ENCODE measurements at places on chromosomes 4 and X.

DNA sequence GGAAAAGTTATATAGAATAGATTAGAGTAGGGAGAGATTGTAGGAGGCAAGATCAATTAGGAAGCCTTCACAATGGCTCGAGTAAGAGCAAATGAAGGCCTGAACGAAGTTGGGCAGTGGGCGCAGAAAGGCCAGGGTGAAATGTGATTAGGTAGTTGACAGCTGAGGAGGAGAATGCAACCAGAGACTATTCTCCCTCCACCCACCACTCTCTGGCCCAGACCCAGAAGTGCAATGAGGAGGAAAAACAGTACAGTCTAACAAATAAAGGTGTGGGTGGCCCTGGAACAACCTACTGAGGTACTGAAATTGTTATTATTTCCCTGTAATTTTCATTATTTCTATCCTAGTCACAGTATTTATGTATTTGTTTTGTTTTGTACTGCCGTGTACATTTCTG, 176.7 kb downstream of the SLC39A8 start:
- no peak for DNase-seq

- no peak for DNase-seq
Observed at GRCh38 chr4:10581022-10581421, 103.5 kb downstream of the CLNK start.

DNA sequence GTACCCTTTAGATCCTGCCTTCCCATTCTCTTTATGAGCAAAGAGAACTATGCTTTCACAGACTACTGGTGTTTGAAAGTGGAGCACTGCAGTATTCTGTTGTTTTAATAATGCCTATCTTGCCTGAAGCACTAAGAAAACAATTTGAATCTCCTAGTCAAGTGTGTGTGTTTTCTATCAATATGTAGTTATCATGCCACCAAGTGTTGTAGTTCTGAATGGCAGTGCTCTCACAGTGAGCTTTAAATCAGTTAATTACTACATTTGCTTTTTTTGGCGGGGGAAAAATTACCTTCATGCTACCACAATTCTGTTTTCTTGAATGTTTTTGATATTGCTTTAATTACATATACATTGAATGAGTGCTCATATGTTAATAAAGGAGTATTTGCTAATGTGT, 143.6 kb upstream of the FAM47A start:
- no peak for DNase-seq

- no peak for DNase-seq
Observed at GRCh38 chrX:79139446-79139845, 5.0 kb upstream of the GPR174 start.

DNA sequence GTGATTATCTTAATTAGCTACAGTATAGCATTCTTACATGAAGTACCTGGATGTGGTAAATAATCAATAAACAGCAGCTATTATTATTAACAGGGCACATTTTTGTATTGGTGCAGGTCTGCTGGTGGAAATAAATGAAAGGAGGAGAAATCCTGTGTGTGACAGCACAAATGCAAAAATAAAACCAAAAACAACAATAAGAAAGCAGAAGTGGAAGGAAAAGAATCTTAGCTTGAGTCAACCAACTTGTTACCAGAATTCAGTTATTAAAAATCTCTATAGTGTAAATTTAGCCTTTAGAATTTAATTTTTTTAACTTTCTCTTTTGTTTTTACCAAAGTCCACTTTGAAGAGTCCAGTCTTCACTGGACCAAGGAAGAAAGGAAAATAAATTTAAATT, 63.1 kb upstream of the LSM6 start:
- DNase-seq = no peak

DNA sequence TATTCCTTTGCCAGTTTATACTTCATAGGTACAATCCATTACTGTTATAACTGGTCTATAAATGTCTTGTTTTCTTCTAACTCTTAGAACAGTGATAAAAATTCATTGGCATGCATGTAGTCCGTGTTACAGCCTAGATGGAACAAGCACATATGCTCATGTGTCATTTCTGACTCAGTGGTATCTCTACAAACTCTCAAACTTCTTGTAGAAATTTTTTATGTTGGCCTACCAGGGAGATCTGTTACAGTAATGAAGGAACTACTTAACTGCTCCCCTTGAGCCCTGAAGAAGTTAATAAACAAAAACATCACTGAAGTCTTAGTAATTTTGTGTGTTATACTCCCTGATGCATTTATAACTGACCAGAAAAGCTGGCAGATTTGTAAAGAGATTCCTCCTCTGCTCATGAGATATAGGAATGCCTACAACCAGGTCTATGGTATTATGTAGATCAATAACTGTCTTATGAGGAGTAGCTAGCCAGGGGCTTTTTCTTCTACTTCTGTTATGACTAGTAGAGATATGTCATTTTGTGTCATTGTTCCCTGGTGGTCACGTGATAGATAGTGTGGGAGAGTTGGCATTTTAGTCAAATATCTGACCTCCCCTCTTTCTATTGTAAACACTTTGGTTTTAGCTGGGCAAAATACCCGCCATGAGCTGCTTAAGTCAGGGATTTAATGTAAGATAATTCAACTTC, 53.7 kb upstream of the FAAH2 start:
- DNase-seq = no peak

- no peak for DNase-seq
Observed at GRCh38 chr4:6118201-6118600, 82.1 kb downstream of the JAKMIP1 start.

DNA sequence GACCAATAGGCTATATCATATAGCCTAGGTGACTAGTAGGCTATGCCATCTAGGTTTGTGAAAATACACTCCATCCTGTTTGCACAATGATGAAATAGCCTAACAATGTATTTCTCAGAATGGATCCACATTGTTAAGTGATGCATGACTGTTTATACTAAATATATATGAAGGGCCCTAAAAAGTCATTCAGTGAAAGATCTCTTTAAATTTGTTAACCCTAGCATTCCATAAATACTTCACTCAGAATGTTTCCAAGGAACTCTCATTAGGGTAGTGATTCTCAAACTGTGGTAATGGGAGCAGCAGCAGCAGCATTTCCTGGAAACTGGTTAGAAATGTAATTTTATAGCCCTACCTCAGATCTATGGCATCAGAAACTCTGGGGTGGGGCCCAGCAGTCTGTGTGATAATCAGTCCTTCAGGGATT, 74.9 kb downstream of the PRRG1 start:
- no peak for DNase-seq

GRCh38 chr4:175998782-175999181, 66.9 kb upstream of the WDR17 start:
- no peak for DNase-seq

DNA sequence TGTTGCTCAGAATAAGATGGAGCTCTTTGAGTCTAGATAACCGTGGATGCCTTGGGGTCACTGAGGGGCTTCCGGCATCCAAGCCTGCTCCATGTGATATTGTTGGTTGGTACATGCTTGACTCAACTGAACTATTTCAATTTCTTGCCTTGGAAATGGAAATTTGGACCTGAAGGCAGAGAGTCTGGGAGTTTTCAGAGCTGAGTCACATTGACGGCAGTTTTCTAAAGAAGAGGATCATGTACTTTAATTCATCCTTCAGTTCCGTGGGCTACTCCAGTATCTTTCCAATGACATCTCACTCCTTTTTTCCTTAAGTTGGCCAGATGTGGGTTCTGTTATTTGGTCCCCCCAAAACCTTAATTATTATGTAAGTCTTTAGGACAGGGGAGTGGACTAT, 100.5 kb downstream of the MFAP3L start:
- DNase-seq = no peak

DNA sequence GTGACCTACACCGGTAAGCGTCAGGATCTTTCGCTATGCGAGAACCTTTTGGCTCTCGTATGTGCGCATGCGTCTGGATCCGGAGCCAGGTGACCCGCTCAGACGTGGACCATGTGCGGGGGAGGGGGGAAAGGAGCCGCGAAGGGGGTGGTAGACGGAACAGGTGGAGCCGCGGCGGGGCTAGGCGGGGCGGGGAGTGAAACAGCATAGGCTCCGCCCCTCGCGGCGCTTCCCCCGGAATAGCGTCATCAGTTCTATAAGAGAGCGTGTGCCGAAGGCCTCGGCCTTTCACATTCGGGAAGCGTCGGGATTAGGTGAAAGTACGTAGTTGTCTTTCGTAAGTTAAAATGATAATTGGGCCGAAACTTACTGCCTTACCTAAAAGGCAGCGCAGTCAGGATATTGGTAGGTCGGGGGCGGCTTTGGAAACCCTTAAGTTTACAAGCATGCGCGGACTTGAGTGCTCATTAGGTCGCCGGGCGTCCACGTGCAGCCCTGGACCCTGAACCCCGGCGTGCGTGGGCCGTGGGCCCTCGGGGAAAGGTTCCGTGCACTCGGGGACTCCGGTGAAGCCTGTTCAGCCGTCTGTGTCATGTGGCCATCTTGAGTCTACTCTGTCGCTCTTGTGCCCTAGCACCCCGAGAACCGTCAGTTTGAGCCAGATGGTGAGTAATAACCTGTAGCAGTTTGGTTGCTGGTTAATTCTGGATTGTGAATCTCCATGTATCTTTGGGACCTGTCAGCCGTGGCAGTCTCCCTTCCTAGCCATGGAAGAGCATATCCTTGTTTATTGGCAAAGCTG, 74.1 kb downstream of the PRSS12 start:
- peak; percentile 98 for DNase-seq

- no peak for DNase-seq
Observed at GRCh38 chrX:38055170-38055847, 49.0 kb downstream of the SYTL5 start.

DNA sequence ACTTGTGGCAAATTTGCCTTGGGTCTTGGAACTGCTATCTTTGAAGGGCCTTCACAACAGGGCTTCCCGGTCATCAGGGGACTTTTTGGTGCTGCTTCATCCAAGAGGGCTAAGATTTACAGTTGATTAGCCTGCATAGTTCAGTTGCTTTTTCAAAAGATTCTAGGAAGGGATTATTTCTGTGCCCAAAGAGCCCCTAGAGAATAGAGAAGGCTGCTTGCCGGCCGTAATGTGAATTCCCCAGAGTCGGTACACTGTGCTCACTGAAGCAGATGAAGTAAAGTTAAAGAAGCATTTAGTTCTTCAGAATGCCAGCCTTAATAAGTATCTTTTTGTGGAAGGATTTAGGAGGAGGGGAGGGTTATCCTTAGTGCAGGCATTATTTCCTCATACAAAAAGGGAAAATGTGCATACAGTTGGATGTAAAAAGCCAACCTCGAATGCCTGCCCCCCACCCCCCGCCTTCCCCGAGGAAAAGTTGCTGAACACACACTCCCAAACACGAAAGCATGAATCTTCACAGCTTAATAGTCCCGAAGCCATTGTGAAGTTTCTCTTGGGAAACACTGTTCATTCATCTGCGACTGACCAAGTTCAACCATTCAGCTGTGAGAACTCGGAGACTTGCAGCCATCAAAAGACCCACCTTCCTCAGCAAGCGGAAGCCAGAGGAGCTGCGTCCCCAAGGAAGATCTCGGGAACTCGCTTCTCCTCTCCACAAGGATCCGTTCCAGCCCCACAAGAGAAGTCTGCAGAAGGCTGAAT, 47.6 kb downstream of the ANOS1 start:
- DNase-seq = no peak

- no peak for DNase-seq
Observed at GRCh38 chr4:7687006-7687405, 252.3 kb upstream of the PSAPL1 start.

- no peak for DNase-seq
Observed at GRCh38 chrX:117985241-117985640, 131.4 kb downstream of the KLHL13 start.

Measured in RWPE2 (cell line).